ENCODE measurements at places on chromosomes 6 and 20.

GRCh38 chr20:17334932-17335331, 108.1 kb downstream of the PCSK2 start:
- no peak for DNase-seq

GRCh38 chr20:62496568-62497218, 20.9 kb upstream of the GATA5 start:
- DNase-seq: no peak

DNA sequence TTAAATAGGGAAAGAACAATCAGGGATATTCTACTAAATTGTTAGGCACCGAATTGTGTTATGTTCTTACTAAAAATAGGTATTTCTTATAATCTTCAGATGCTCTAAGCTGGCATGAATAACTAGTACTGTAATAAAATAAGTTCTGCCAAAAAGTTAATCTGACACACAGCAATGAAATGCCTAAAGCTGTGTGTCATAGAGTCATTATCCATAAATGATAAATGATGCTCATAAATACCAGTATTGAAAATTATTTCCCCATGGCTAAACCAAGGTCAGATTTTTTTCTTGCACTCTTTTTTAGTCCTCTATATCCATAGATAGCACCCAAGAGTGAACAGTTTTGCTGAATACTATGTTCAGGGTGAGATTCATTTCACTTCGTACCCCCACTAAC, 11.7 kb upstream of the PRIM2 start:
- no peak for DNase-seq

DNA sequence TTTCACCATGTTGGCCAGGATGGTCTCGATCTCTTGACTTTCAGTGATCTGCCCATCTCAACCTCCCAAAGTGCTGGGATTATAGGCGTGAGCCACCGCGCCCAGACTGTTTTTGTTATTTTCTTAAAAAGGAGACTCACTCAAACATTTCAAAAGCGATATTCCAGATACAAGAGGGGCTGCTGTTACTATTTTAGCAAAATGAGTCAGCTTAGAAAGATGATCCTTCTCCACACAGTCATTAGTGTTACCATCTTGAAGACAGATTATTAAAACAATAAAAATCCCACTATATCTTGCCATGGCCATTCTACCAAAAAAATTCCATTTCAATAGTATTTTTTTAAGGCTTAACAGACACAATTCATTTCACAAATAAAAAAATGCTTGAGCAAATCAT, 102.8 kb downstream of the PREP start:
- no peak for DNase-seq

GRCh38 chr6:42451333-42452170, at the start of gene TRERF1:
TRERF1 (minus strand) TSS chr6:42451926; CDS start chr6:42269590, 182,336 bp downstream.
- peak; percentile 83 for DNase-seq
